ENCODE measurements at places on chromosomes 16 and 17.
A peak's percentile ranks its signal among the peaks of the same experiment; 100 is the strongest.

DNA sequence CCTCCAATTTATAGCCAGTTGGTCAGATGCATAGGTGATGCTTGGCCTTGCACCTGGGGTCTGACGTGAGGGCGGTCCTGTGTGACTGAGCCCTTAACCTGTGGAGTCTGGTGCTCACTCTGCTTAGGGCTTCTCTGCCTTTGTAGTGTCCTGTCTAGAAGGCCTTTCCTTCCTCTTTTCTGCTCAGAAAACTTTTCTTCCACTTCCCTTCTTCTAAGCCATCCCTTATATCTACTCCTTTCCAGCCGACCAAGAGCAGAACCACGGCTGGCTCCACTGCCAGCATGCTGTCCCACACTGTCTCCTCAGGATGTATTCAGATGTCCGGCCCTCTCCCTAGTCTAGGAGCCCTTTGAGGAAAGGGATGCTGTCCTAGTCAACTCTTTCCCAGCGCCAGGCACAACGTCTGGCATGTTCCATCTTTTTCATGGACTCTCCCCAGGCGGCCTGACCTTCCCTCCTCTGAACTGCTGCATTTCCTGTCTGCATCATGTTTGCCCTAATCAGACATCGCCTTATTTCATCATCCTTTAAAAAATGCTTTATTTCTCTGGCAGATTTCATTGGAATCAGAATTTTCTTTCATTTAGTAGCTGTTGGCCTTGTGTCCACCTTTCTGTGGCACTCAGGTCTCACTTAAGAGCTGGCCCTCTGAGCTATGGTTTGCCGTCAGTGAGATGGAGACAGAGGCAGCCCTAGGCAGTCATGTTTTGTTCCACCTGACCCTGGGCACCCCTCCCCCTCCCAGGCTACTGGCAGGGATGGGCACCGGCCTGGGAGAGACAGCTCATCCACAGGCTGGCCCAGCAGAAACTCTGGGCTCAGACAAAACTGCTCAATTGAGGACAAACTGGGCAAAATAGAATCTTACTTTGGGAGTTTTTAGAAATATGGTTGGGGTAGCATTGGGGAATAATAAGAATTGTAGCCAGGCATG, 15.5 kb upstream of the BRCA1 start:
- peak; percentile 35 for DNase-seq

GRCh38 chr17:39818358-39819000, 45.6 kb downstream of the IKZF3 start:
- DNase-seq = no peak

DNA sequence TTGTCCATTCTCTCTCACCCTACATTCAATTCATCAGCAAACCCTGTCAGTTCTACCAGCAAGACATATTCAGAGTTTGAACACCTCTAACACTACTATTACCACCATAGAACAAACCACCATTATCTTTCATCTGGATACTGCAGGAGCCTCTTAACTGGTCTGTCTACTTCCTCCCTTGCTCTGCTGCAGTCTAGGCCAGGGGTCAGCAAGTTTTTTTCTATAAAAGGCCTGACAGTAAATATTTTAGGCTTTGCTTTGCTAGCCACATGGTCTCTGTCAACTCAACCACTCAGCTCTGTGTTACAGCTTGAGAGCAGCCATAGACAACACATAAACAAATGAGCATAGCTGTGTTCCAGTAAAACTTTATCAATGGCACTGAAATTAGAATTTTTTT, 13.8 kb downstream of the KCTD19 start:
- DNase-seq = no peak

DNA sequence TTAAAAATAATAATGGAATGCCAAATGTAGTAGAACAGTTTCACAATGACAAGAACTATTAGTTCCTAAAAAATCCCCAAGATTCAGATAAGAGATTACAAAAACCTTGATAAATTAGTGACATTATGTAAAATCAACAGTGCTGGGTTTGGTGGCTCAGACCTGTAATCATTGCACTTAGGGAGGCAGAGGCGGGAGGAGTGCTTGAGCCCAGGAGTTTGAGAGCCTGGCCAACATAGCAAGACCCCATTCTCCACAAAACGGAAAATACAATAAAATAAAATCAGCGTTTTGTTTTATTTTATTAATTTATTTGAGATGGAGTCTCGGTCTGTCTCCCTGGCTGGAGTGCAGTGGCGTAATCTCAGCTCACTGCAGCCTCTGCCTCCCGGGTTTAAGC, 4.1 kb downstream of the CARD14 start:
- DNase-seq = no peak

GRCh38 chr16:76897816-76898215, 293.2 kb upstream of the MON1B start:
- DNase-seq = no peak

- no peak for DNase-seq
These were observed 174.9 kb upstream of the WSCD1 start for GRCh38 chr17:5895276-5895675.

DNA sequence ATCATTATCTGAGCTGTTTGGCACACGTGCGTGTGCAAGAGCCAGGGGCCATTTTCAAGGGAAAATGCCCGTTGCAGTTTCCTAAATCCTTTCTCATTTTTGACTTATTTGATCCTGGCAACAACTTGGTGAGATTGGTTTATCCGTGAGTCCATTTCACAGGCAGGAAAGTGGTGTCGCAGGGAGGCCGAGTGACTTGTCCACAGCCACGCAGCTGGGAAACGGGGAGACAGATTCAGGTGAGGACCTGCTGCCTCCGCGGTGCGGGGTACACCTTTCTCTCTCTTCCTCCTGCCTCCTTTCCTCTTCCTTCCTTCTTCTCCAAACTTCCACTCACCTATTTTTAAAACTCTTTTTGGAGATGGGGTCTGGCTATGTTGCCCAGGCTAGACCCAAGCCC, 46.3 kb upstream of the ZCCHC14 start:
- DNase-seq = no peak
